ENCODE measurements at places on chromosomes 12 and 14.

DNA sequence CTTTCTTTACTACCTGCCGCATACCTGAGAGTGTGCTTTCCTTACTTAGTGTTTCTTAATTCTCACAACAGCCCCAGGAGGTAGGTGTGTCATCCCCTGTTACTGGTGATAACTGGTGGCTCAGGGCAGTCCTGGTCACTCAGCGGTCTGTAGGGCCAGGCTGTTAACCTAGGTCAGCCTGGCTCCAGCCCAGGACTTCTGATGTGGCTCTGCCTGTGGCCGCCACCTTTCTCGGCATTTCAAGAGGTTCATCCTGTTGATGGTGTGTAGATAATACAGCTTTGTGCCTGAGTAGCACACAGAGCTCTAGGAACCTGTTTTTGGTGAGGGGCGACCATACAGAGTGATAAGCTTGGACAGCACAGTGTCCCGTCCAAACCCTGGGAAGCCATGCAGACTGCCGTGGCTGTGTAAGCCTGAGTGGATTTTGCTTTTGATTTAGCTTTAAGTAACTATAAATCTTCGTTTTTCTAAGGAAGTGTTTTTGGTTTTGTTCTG is 11.9 kb upstream of the DNAH10 start:
- DNase-seq: no peak

- DNase-seq: no peak
These were observed 5.6 kb downstream of the NTN4 start for GRCh38 chr12:95784915-95785314.

GRCh38 chr14:51539571-51540037 is 112.1 kb upstream of the FRMD6 start:
- no peak for DNase-seq

GRCh38 chr12:123895451-123895850 is 77.2 kb downstream of the CCDC92 start:
- DNase-seq: no peak

DNA sequence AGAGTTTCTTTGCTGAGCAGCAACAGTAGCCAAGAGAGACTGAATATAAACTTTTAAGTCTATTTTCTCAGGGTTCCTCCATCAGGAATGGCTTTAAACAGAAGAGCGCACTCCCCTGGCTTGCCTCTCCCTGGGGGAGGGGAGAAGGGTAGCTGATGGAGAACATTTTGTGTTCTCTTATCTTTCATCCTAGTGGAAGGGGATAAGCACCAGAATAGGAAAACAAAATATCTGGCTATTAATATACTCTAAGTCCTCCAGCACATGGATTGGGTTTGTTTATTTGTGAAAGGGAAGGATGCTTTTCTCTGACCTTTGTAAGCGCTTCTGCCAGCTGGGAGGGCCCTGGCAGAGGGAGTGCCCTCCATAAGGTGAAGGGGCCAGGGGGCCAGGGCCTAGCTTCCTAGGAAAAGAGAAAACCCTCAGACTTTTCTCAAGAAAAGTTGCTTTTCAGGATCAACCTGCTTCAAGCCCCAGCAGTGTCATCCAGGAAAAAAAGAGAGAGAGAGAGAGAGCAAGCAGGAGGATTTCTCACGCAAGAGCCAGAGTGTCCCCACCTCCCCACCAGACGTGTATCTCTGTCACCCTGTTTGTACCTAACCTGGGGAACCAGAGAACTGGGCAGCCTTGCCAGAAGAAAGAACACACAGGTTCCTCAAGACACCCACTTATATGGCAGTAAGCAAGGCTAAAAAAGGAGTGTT is 34.3 kb upstream of the ATP2A2 start:
- DNase-seq: no peak

DNA sequence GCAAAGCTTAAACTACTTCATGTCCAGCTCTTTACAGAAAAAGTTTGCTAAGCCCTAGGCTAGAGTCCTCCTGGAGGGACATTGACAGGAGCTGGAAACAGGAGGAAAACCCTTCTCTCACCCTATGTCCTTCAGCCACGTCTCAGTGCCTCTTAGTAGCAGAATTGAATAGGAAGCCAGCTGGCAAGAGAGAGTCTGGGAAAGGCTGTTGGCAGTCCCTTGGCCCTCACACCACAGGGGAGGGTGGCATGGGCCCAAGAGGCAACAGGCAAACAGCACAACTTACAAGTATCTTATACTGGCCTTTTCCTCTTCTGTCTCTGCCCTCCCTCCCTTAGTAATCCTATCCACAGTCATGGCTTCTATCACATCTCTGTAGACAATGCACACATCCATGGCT is 27.7 kb upstream of the DHRS2 start:
- no peak for DNase-seq

DNA sequence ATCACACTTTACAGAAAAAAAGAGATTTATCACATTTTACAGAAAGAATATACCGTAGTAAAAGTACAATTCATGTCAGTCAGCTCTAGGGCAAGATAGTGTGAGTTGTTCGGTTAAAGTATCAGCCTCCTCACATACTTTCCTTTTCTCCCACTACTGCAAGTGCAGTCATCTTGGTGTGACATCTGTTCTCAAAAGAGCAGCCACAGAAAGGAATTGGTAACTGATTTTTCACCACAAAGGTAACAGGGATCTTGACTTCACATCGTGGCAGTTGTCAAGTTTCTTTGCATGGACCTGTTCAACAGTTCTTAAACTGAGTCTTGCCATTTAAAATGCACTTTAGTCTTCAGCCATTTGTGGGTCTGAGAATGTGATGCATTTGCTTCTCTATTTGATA is 5.0 kb upstream of the E2F7 start:
- no peak for DNase-seq

- DNase-seq: no peak
These were observed 151.3 kb upstream of the DCN start for GRCh38 chr12:91333966-91334365.

GRCh38 chr12:15265875-15266274 is 44.7 kb upstream of the RERG start:
- DNase-seq: no peak

DNA sequence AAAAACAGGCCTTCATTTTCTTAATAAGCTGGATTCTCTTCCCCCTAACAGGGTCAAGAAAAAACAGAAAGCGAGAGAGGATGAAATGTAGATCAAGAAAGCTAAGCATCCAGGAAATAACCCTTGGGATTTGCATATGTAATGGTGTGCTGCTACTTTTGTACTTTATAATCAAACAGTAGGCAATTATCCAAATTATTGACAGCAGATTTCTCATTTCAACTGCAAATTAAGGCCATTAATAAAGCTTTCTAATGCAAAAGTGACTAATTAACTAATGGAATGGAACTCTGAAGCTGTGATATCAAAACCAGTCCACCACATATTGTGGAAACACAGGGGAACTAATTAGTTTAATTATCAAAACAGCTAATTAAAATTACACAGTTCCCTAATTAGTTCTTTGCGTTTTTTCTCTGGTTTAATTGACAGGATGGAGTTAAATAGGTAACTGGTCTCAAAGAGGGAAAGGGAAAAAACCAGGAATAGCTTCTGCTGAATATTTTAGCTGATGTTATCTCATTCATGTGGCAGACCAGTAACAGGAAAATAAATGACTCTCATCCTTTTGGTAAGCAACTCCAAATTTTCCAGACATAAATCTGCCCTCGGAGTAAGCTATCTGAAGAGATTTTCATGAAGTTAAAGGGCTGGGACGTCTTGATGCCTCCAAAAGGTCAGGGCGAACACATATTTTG is 182.7 kb upstream of the LMO3 start:
- no peak for DNase-seq

- no peak for DNase-seq
These were observed at the start of gene SERPINA5 for GRCh38 chr14:94581127-94581999. Gene SERPINA5 (plus strand): TSS chr14:94581426. CDS start chr14:94587363, 5,937 bp downstream.

GRCh38 chr12:109116611-109116949 is 193 bp downstream of the ACACB start:
- DNase-seq: no peak

GRCh38 chr14:30078811-30079402 is 151.3 kb upstream of the PRKD1 start:
- no peak for DNase-seq

- DNase-seq: no peak
These were observed 230.4 kb downstream of the SPTSSA start for GRCh38 chr14:34231626-34232025.

GRCh38 chr14:75018694-75019093 is 16.0 kb downstream of the EIF2B2 start:
- no peak for DNase-seq

DNA sequence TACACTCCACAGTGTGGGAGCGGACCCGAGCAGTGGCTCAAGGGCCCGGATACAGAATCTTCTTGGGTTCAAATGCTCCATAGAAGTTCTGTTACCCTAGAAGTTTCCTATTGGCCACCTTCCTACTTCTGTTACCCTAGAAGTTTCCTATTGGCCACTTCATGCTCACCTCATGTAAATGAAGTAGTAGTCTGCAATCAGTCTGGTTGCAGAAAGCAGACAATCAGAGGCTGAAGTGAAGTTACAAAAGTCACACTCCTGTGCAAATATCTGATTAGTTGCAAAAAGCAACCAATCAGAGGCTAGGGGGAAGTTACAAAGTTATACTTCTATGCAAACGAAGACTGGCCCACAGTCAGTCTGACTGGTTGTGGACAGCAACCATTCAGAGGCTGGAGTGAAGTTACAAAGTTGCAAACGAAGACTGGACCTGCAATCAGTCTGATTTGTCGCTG is 77.8 kb upstream of the CPNE8 start:
- DNase-seq: no peak

- DNase-seq: no peak
These were observed 88.7 kb downstream of the APAF1 start for GRCh38 chr12:98733667-98734350.

GRCh38 chr12:101087920-101088319 is 122.1 kb downstream of the SLC5A8 start:
- no peak for DNase-seq

Data from activated CD4-positive, alpha-beta T cell treated with anti-CD3 and anti-CD28 coated beads for 24 hours (primary cell).